ENCODE measurements at places on chromosomes 3 and 15.
A peak's percentile ranks its signal among the peaks of the same experiment; 100 is the strongest.

DNA sequence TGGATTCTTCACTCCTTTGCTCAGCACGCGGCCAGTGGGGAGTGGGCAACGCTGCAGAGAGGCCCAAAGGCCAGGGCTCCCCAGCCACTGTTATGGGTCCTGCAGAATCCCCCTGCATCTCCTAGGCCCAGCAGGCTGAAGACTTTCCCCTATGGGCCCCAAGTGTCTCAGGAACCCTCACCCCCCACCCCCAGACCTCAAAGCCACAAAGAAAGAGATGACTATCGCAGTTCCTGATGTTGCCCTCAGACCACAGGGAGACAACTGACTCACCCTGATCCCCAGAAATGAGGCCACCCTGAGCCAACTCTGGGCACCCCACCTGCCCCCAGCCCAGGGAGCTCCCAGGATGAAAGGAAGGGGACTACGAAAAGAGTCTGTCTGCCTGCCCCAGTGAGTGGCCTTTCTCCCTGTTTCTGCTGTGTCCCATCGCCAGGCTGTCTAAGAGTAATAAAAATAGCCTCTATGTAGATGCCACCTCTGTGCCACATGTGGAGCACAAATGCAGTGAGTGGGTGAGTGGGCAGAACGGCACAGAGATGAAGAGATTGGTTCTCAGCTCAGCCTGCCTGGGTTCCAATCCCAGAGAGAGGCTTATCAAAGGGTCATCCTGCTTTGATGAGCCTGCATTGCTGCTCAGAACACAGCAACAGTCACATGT lies 283.0 kb downstream of the UACA start:
- peak; percentile 55 for DNase-seq

- DNase-seq = no peak
Measured at GRCh38 chr15:29799859-29800258, 22.4 kb downstream of the TJP1 start.

DNA sequence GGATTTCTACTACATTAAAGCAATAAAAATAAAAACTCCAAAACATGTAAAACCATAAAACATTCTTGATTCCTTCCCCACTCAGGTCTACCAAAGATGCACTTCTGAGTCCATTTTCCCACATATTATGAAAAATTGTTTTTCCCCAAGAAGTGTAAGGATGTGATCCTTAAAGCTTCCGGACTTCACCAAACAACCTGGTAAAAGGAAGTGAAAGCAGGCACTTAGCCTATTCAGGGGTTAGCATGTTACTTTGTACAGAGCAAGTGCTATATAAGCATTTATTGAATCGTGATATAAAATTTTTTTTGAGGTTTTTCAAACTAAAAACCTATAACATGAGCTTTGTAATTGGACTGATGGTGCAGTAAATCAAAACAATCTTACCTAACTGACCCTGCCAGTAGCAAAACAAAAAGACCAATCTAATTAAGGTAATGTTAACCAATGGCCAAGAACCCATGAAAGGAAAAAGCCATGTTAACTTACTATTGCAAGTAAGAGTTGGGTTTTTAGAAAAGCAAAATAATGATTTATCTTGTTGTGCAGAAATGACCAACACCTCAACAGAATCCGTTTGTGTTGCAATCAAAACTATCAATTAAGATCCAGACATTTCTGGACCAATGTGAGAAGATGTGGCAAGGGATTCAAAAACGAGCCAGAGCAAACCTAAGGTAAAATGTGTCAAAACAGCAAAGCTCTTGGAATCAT lies 1.8 kb downstream of the SETD2 start:
- peak; percentile 54 for DNase-seq

- DNase-seq = no peak
Measured at GRCh38 chr15:93467337-93467736, 378.3 kb upstream of the RGMA start.

DNA sequence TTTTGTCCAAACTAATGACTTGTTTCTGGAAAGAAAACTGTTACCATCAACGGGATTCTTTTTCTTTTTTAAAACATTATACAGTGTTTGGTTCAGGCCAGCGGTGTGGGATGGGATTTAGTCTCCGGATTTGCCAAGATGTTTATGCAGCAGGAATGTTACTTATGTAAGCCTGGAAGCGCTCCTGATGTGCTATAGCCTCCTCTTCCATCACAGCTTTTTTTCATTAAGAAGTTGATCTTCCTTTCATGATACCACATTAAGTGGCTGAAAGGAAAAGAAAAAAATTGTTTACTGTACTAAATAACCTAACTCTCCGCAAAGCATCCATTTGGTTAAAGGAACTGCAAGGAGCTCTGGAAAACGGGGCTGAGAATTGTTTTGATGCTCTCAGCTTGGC lies 120.5 kb upstream of the ALDH1A3 start:
- no peak for DNase-seq

DNA sequence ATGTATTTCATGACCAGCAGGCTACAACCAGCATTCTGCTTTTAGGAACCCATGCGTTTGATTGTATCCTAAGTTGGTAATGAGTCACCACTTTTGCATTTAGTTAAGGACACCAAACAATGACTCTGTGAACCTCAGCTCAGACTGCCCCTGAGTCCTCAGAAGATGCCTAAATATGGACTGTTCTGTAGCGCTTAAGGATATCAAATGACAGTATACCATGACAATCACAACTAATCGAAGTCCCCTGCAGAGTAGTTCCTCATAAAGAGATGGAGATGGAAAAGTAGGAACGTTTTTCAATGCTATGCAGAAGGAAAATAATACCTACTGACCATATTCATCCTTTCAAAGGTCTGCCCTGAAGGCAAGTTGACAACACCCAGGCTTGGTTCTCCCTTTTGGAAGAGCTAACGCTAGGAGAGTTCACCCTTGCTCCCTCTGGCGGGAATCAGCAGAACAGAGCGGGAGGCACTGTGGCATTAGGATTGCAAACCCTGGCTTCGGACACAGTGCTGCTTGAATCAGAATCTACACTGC lies 508.6 kb downstream of the FHIT start:
- DNase-seq = no peak

- DNase-seq = peak; percentile 56
Measured at GRCh38 chr15:35141743-35142471, 56.8 kb upstream of the NANOGP8 start.

- DNase-seq = no peak
Measured at GRCh38 chr3:94453864-94454263, 391.0 kb downstream of the NSUN3 start.

DNA sequence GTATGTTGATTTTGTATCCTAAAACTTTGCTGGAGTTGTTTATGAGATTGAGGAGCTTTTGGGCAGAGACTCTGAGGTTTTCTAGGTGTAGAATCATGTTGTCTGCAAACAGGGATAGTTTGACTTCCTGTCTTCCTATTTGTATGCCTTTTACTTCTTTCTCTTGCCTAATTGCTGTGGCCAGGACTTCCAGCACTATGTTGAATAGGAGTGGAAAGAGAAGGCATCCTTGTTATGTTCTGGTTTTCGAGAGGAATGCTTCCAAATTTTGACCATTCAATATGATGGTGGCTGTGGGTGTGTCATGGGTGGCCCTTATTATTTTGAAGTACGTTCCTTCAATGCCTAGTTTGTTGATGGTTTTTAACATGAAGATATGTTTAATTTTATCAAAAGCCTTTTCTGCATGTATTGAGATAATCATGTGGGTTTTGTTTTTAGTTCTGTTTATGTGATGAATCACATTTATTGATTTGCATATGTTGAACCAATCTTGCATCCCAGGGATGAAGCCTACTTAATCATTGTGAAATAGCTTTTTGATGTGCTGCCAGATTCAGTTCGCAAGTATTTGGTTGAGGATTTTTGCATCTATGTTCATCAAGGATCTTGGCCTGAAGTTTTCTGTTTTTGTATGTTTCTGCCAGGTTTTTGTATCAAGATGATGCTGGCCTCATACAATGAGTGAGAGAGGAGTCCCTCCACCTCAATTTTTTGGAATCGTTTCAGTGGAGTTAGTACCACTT lies 188.1 kb downstream of the MINAR1 start:
- DNase-seq = no peak

DNA sequence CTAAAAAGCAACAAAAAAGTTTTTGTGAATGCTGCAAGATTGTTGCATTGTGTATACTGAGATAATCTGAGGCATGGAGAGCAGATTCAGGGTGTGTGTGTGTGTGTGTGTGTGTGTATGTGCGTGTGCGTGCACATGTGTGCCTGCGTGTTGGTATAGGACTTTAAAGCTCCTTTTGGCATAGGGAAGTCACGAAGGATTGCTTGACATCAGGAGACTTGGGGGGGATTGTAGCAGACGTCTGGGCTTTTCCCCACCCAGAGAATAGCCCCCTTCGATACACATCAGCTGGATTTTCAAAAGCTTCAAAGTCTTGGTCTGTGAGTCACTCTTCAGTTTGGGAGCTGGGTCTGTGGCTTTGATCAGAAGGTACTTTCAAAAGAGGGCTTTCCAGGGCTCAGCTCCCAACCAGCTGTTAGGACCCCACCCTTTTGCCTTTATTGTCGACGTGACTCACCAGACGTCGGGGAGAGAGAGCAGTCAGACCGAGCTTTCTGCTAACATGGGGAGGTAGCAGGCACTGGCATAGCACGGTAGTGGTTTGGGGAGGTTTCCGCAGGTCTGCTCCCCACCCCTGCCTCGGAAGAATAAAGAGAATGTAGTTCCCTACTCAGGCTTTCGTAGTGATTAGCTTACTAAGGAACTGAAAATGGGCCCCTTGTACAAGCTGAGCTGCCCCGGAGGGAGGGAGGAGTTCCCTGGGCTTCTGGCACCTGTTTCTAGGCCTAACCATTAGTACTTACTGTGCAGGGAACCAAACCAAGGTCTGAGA lies 4.7 kb downstream of the BHLHE40 start:
- DNase-seq = peak; percentile 53

- DNase-seq = peak; percentile 84
Measured at GRCh38 chr3:197149528-197149927, 119.9 kb upstream of the MELTF start.

DNA sequence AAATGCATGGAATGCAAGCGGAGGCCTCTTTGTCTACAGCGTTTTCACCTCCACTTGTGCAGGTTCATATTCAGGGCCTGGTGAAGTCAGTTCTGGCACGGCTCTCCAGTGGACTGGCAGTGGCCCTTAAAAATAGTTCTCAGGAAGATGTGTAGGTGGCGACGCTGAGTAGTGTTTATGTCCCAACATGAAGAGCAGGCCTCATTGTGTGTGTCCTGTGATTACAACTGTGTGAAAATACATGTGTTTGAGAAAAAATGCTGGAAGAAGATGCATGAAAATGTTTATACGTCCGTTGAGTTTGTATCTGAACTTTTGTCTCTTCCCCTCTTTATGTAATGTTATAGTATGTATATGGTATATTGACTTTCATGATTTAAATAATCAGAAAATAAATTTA lies 7.2 kb downstream of the LIPC start:
- peak; percentile 83 for DNase-seq

- peak; percentile 2 for DNase-seq
Measured at GRCh38 chr3:135516143-135516542, 449.4 kb upstream of the PPP2R3A start.

DNA sequence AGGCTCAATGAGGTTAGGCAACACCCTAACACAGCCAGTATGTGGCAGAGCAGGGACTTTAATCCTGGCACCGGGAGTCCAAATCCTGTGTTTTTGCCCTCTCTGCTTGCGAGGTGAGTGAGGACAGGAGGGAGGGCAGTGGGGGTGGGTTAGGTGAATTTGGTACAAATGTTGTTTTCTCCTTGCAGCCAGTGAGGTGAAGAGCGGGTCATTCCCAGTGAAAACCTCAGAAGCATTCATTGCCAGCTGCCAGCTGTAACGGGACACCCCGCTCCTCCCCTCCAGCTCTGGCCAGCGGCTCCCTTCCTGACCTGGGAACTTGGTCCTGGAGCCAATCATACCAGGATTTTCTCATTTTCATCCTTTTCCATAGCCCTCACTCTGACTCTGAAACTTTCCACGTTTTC lies 45.7 kb upstream of the RAB6B start:
- DNase-seq = no peak

DNA sequence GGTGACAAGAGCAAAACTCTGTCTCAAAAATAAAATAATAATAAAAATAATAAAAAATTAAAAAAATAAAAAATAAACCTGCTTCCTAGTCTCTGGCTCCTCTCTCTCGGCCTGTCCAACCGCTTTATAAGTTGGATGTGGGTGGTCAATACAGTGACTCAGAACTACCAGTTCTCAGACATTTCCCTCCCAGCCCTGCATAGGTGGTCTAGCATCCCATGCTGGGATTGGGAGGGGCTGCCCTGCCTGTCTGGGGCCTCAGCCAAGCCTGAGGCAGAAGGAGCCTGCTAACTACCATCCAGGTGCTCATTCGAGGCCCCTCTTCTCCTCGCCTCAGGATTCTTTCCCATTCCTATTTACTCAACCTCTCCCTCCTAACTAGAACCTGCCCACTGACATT lies 33.3 kb upstream of the BLM start:
- no peak for DNase-seq

GRCh38 chr15:23397779-23398178 lies 43.2 kb downstream of the GOLGA8S start:
- DNase-seq = no peak

DNA sequence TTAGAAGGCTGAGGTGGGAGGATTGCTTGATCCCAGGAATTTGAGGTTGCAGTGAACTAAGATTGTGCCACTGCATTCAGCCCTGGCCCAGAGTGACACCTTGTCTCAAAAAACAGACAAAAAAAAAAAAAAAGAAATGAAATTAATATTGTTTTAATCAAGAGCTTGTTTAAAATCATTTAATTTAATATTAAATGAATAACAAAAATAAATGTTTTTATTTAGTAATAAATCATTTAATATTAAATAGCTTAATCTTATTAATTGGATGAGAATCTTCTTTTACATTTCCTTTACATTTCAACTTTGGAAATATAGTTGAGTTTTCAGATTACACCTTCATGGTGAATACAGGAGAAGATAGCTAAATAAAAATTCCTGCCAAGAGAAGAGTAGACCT lies 29.7 kb downstream of the TNIK start:
- no peak for DNase-seq

DNA sequence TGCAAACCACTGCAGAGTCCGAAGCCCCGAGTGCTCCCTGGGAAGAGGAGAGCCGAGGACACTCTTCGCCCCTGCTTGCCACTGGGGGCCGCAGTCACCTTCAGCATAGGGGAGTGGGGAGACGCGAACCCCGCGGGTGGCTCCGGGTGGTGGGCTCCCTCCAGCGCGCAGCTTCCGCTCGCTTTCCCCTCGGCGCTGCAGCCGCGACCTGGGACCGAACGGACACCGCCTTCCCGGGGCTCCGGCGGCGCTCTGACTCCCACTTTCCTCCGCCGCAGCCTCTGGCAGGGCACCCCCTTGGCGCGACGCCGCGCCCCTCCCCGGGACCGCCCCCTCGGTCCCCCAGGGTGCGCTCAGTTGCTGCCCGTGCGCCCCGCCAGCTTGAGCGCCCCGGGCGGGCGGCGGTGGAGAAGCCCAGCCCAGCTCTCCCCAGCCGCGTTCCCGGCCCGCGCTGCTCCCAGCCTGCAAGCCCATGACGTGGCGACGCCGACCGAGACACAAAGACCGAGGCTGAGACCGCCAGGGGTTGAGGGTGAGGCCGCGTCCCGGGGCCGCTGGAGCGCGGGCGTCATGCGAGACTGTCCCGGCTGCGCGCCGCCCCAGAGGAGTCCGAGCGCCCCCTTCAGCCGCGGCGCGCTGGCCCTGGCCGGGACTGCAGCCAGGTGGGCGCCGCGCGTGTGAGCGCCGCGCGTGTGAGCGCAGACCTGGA lies at the start of gene MINAR1:
TSS of gene MINAR1 (plus strand) at position 701 of the 709 bp plus-strand sequence. CDS start 23,812 bp downstream, outside the sequence.
- DNase-seq = peak; percentile 7

- DNase-seq = no peak
Measured at GRCh38 chr15:59841036-59841435, 151.9 kb upstream of the BNIP2 start.
